ENCODE measurements at places on chromosomes 11 and 22.
A peak's percentile ranks its signal among the peaks of the same experiment; 100 is the strongest.

DNA sequence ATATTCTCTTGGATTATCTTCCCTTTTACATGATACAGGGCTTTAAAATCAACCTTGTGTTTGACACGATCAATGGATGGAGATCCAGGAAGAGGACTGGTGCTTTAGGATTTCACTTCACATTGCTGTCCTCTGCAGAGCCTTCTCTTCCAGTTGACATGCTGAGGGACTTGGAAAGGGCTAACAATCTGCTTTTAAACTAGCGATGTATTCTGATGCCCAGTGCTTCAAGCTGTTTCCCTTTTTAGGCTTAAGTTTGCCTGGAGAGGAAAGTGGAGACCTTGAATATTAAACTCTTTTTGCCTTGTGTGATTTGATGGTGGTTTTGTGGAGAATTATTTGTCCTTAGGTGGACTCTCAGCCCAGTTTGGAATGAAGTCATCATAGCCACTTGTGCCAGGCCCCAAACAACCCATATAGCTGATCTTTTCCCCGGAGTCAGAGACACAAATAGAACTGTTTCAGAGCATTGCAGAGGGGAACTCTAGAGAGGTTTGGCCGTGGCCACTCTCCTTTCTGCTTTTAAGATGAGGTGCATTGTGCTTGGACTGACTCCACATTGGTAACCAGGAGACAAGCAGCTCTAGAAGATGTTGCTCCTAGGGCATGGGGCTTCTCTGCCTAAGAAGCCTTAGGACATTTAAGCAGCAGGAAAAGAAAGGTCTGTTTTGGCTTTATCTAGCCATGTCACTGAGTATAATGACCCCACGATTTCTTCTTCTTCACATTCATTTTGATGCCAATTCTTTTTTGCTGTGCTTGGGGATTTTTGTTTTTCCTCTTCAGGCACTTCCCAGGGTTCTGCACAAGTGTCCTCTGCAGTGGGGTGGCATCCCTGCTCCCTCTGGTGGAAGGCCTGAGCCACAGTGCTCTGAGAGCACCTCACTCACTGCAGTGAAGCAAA, 152.8 kb downstream of the NCAM1 start:
- no peak for DNase-seq

DNA sequence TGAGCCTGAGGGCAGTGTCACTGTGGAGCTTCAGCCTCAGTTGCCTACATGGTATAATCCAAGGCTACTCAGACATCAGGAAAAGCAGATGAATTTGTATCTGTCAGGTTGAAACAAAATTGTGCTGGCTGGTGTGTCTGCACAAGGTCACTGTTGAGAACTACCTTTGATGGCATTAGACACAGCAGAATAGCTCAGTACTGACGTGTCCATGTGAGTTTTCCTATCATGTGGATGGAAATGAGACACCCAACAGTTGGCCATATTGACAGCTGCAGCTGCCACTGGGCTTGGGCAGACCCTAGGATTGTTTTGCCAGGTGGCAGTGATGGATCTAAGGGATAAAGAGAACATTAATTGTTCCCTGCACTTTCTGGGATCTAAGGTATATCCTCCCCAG, 15.8 kb downstream of the CCDC134 start:
- no peak for DNase-seq

DNA sequence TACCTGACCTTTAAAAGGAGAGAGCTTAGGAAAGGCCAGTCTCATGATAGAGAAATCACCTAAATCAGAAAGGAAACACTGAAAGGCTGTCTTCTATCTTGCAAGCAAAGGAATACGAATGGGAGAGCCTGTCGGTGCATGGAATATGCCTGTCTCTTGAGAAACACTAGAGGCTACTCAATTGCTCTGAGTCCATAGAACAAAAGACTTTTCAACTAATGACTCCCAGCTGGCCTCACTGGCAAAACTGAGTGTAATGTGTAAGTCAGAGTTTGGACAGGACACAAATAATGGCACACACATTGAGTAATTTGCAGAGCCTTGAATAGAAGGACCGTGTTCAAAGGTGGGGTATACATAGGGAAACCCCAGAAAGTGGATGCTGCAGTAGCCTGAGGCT, 171.0 kb upstream of the ARHGAP20 start:
- DNase-seq: no peak

DNA sequence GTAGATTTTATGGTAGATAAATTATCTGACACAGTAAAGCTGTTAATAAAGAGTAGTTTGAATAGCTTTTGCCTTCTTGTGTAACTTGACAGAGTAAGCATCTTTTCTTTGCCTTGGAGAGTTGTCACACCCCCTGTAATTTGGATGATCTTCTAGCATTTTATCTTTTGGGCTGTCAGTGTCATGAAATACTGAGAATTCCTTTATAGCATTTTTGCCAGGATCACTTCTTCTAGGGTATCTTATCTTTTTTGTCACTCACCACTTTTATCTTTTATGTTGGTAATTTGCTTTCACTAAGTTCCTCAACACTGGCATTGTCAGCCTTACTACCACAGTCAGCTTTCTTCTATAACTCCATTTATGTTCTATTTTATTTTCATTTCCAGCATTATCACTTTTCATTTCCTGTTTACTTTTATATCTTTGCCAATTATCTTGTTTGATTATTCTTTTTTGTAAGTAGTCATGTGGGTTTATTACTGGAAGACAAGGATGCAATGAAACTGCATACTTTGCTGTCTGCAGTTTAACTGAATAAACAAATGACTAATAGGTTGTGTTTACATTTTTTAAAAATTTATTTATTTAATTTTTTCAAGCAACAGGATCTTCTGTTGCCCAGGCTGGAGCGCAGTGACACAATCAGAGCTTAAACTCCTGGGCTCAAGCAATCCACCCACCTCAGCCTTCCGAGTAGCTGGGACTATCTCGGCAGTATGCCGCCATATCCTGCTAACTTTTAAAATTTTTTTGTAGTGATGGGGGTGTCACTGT, 28.1 kb upstream of the ACAT1 start:
- DNase-seq: no peak

- no peak for DNase-seq
These were observed 55.7 kb upstream of the RASD2 start for GRCh38 chr22:35484651-35485556.

GRCh38 chr11:75771646-75772410, 3.2 kb downstream of the DGAT2 start:
- no peak for DNase-seq

- DNase-seq: no peak
These were observed 55.2 kb downstream of the NECTIN1 start for GRCh38 chr11:119673759-119674336.

GRCh38 chr11:69409812-69410645, 71.4 kb upstream of the LINC01488 start:
- DNase-seq: no peak

DNA sequence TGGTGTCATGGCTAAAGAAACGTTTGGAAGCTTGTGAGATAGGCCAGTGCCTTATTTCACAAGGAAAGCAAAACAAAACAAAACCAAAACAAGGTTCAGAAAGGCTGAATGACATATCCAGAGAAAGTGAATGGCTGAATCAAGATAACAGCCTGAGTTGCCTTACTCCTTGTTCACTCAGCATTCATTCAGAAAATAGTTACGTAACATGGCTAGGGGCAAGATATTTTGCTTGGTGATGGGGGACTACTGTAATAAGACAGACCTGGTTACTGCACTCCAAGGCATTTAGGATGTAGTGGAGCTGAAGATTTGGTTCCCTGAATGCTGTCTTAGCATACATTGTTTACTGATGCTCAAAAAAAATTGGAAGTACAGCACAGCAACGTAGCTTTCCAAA, 47.7 kb downstream of the C11orf91 start:
- no peak for DNase-seq

DNA sequence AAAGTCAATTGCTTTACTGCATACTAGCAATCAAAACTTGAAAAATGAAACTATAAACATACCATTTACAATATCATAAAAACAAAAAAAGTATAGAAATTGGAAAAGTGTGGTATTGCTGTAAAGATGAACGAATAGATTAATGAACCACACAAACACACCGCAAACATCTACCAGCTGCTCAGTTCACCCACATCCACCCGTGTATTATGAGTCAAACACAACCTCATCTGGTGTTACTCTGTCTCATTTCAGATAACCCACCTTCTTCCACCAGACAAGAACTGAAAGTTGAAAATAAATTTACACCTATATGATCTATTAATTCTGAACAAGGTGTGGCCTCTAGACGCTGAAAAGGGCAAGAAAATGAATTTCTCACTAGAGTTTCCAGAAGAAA, 53.3 kb downstream of the BLID start:
- DNase-seq: no peak

GRCh38 chr11:3022982-3023381, 30.9 kb upstream of the NAP1L4 start:
- DNase-seq: no peak

DNA sequence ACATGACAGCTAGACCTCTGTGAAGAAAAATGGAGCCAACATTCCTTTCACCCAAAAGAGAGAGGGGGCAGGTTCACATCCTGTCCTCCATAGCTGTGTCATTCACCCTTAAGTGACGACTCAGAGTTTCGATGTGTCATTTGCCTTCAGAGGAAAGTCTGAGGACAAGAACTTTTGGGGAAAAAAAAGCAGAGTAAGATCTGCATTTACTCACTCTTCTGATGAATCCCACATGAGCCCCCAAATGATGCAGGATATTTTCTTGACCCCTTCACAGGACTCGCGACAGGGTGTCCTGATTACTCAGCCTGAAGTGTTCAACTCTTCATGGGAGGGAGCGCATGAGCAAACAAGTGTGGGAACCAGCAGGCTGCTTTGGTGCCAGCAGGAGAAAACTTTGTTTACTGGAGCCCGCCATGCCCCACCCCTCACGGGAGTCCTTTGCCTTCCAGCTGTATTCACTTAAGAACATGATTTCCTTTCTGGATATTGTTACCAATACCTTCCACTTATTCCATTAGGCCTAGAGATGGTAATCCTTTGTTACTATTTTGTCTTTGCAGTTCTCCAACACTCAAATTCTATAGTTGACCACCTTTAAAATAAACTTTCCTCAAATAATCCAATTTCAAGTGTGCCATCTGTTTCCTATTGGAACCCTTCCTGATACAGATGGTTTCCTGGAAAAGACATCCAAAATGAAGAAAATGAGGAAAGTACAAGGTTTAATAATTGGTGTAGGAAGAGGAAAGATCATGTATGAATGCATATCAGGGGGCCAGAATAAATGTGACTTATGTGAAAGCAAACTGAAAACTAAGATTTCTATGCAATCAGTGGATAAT, 729.8 kb downstream of the FAM181B start:
- no peak for DNase-seq

GRCh38 chr11:47241841-47242301, 6.7 kb downstream of the ACP2 start:
- no peak for DNase-seq

DNA sequence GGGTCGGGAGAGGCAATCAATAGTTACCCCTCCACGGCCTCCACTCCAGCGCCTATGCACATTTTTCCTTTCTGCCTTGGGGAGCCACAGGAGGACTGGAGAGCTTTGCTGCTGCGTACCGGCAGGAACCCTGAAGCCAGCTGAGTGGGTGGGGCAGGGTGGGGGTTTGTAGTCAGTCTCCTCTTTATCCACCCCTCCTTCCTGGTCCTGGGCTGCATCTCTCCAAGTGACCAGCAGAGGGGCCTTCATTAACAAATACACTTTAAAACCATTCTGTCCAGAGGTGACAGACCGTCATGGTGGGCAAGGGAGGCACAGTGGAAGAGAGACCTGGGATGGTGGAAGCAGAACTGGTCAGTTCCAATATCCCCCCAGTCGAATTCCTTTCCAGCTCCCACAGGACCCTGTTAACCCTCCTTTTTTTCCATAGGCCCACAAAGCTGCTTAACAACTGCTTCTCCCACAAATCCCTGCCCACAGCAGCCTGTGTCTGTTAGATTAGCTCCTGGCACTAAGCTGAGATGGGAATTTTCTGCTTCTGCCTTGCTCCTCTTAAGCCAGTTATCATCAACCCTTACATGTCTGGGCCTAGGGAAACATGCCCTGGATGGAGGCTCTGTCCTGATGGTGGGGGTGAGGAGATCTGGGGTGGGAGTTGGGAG, 3.9 kb upstream of the ABCG4 start:
- peak; percentile 83 for DNase-seq

DNA sequence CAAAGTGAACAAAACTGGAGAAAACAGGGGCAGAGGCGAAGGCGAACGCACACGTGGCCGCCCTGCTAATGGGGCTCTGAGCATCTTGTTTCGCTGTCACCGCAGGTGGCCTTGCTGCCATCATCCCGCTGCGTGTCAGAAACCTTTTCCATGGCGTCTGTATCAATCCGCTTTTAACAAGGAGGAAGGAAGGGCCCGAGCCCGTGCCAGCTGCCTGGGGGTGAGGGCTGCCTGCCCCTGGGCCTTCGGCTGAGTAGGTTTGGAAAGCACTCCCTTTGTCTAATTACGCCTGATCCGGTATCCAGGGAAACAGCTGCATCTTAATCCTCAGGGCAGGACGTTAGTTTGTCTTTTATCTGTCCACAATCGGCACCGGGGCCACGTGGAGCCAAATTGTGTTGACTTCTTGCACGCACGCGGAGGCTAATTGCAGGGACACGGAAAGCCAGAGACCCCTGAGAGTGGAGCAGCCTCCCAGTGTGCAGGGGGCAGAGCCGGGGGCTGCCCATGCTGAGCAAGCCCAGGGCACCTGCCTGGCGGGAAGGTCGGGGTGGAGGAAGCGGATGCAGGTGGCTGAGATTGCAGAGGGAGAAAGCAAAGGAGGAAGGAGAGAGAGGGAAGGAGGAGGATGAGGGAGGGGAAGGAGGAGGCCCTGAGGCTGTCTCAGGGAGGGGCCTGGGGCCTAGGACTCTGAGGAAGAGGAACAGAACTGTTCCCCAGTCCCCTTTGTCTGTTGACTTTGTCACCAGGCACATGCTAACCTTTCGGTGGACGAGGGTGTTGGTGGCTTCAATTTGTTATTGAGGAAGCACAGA, 19.2 kb upstream of the TH start:
- no peak for DNase-seq

DNA sequence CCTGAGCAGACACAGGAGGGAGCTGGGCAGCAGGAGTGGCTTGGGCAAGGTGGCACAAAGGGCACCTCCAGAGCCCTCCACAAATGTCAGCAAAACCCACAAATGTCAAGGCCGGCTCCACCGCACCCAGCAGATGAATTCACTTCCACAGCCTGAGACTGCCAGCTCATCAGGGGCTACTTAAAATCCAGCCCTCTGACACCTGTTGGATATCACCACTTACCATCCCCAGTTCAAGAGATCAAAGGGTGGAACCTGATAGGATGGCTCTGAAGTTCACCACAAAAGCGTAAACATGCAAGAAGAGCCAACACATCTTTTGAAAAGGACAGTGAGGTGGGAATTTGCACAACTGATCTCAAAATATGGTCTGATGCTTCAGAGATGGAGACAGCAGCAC, 168.6 kb upstream of the GRK3 start:
- no peak for DNase-seq

- DNase-seq: no peak
These were observed 11.9 kb downstream of the UFD1 start for GRCh38 chr22:19466848-19467752.

GRCh38 chr11:131692151-131692550, 321.7 kb downstream of the NTM start:
- DNase-seq: no peak

- DNase-seq: no peak
These were observed 178.6 kb downstream of the TENM4 start for GRCh38 chr11:79262221-79262620.

GRCh38 chr22:20590477-20591294, 83.3 kb downstream of the MED15 start:
- no peak for DNase-seq

- DNase-seq: no peak
These were observed 1.1 kb downstream of the MAPK12 start for GRCh38 chr22:50260434-50260800.

GRCh38 chr11:1772270-1773130, 8.8 kb upstream of the CTSD start:
- DNase-seq: peak; percentile 96

- DNase-seq: peak; percentile 72
These were observed 13.5 kb upstream of the MYEOV start for GRCh38 chr11:69280451-69280850.

Measured in H54 (cell line).